Stimulated activated CD4-positive, alpha-beta T cell treated with anti-CD3 and anti-CD28 coated beads, Interleukin-12 subunit alpha, Interleukin-12 subunit beta, amount 100 ng/mL, for 24 hours (primary cell): ENCODE measurements at places on chromosomes 13 and 19.
A peak's percentile ranks its signal among the peaks of the same experiment; 100 is the strongest.

DNA sequence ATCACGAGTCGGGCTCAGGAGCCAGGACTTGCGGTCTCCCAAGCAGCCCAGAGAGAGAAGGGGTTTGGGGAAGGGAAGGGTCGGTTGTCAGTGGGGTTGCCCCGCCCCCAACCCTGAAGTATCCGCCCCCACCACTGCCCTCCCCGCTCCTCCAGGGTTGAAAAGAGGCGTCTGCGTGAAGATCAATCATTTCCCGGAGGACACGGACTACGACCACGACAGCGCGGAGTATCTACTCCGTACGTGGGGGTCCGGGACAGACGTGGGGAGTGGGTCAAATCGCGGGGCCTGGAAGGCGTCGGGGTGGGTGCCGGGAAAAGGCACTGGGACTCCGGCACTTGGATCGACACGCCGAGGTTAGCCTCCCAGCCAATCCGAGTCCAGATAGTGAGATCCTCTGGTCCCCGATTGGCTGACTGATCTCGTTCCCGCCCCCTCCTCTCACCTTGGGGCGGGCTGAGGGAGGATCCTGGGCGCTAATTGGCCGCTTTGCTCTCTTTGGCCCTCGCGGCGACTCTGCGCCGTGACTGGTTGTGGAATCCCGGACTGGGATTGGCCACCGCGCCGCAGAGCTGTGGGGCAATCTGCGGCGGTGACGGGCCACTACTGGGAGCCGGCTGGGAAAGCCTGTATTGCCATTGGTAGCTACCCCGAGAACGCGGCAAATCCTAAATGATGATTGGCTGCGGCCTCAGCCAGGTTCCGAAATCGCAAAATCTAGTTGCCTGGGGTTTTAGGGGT lies 13.3 kb upstream of the CACNG6 start:
- peak; percentile 20 for DNase-seq

DNA sequence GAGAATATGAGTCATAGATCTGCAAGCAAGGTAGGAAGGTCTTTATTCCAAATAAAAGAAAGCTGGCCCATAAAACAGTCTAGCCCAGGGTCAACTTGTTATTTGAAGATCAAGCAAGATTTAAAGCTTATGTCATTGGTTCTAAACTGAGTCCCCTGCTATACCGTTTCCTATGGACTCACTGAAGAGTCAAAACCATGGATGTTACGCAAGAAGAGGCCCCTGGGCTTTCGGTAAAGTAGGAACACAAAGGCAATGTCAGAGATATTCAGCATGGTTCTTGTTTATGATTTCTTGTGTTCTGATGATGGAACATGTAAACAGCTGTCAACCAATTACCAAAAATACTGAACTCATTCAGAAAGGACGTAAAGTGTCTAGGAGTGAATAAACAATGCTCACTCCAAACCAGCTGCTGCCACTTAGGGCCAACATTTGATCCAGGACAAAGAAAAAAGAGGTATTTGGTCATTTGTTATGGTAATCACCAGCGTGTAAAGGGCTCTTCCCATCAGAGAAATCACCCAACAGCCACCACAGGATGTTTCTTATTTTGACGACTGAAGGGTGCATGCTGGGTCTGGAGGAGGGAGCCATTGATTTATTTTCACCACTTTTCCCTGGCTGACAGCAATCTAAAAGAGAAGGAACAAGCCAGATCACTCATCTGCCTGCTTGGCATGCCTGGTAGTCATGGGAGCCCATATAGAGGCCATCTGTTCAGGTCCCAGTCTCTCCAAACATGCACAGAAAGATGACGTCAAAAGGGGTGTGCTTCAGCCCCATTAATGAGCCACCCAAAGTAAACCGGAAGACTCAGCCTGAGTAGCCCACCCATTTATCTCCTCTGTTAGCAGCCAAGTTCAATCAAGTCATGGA lies 68.3 kb downstream of the FGF14 start:
- DNase-seq, result no peak

- no peak for DNase-seq
Measured at GRCh38 chr13:112771139-112771876, 81.5 kb downstream of the ATP11A start.

- DNase-seq, result no peak
Measured at GRCh38 chr19:6374711-6375410, 872 bp downstream of the PSPN start.

DNA sequence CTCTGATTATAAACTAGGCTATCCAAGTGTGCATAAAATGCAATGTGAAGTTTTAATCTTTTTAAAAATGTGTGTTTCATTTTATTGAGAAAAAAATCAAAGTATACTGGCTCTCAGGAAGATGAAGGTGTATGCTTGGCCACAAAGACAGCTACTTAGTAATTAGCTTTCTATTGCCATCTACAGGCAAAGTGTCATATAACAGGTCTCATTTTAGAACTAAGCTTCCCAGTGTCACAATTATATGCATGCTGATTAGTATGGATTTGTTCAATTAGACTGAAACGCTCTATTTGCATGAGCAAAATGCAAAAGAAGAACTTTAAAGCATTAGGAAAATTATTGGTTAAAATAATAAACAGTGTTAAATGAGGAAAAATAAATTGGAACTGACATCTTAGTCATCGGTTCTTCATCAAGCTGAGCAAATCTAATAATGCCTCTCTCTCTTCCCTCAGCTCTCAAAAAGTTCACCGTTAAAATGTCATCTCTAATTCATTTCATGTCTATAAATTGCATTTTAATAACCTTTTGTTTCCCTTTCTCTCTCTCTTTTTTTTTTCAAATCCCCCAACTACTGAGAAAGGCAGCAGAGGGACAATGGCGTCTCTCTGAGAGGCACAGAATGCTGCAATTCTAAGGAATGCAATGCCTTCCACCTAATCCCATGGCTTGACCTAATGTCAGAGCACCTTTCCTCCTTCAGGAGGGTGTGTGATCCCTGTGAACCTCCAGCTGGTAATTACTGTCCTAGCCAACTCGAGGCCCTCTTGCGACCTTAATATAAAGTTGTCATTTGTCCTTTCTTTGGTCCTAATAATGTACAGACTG lies 313.1 kb upstream of the MAB21L1 start:
- DNase-seq, result no peak

DNA sequence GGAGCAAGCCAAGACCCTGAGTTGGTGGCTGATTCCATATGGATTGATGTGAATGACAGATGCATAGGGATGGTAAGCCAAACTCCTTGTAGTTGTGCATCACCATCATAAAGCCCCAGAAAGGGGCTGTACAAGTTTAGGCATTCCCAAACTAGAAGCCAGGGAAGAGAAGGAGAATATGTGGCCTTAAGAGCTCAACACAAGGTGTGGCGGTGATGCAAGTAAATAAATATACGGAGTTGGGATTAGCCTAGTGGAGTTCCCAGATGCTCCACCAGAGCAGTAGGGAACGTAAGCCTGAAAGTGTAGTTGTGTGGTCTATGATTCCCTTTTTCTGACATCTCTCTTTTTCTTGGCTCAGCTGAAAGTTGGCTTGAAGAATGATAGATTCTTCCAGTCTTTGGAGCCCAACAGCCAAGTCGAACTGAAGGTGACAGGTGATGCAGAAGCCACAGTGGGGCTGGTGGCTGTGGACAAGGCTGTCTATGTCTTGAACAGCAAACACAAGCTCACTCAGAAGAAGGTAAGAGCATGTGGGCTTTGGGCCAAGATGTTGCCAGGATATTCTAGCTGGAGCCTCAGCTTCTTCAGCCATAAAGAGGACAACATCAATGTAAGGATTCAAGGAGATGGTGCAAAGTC lies 30.1 kb downstream of the RDH8 start:
- no peak for DNase-seq

DNA sequence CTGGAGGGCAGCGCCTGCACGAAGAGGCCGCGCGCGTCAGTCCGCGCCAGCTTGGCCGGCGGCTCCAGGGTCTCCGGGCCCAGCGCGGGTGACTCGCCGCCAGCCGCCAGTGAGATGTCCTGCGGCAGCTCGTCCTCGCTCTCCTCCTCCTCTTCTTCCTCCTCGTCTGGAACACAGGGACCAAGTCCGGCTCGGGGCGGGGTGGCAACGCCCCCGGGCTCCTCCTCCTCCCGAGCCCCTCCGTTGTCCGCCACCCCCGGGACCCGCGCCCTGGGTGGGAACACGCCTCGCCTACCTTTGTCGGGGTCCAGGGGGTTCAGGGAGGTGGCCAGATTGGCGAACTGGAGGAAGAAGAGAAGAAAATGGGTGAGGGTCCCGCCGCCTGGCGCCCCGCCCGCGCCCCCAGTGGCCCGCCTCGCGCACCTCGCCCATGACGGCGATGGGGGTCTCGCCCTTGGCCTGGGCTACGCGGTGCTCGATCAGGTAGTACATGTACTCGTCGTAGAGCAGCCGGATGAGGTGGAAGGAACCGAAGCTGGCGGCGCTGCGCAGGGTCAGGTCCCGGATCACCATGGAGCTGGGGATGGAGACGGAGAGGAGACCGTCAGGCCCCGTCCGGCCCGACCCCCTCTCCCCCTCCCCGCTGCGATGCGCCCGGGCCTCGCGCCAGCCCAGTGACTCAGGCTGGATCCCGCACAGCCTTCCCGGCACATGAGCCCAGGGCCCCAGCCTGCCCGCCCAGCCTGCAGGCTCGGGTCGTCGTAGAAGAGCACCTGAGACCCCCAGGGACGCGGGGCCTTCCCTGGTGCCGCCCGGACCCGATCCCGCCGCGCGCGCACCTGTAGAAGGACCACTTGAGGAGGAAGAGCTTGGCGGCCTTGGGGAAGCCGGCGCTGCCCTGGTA lies 10.6 kb downstream of the DCAF15 start:
- no peak for DNase-seq

DNA sequence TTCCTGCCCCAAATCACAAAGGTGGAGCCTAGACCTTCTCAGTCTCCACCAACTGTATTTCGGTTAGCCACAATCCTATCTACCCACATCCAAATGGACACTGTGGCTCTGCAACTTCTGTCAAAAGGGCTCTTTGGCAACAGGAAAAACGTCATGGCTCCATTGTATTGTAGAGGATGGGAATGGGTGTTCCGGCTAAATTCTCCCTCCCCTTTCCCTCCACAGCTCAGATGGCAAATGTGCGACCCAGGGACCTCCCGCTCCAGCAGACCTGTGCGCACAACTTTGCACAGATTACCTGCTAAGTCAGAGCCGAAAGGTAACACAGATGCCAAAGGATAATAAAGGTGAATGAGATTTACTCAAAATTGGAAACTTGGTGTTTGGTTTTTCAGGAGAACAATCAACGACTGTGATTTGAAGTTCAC lies 968 bp upstream of the KL start:
- no peak for DNase-seq
